HFF-Myc (cell line): ENCODE measurements at places on chromosomes 3 and 15.

- DNase-seq, result no peak
These were observed 169.9 kb upstream of the TSC22D2 start for GRCh38 chr3:150238048-150238802.

GRCh38 chr3:153079386-153079785 is 82.6 kb upstream of the RAP2B start:
- no peak for DNase-seq

- DNase-seq, result no peak
These were observed 447 bp upstream of the SHQ1 start for GRCh38 chr3:72848703-72849081.

GRCh38 chr3:23709987-23710386 is 95.8 kb upstream of the UBE2E1 start:
- DNase-seq, result no peak

DNA sequence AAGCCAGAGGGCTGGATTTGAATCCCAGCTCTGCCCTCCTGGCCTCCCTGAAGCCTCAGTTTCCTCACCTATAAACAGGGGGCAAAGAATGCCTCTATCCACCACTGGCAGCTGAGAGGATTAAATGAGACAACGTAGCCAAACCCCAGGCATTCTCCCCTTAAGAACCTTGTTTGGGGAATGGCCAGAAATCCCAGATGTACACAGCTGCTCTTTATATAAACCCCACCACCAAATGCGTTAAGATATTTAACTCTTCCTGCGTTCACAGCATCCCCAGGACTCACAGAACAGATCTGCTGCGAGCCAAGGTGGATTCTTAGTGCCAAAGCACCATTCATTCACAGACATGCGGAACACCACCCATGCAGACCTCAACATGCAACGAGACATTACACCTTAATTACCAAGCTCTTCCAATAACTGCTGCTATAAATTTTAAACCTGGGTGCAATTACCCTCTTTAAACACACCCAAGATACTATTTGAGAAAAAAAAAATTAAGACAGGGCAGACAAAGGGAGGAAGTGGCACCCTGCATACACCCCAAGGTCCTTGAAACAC is 5.2 kb downstream of the TLE3 start:
- DNase-seq, result no peak

DNA sequence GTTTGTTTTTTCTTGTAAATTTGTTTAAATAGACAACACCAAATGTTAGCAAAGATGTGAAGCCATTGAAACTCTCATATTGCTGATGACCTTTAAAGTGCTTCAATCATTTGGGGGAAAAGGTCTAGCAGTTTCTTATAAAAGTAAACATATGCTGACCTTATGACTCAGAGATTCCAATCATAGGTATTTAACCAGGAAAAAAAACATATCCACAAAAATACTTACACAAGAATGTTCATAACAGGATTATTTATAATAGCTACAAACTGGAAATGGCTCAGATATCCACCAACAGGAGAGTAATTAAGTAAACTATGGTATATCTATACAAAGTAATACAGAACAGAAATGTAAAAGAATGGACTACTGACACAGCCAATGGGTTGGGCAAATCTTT is 27.1 kb upstream of the RORA start:
- DNase-seq, result no peak

GRCh38 chr15:40906991-40907802 is 12.9 kb downstream of the VPS18 start:
- DNase-seq, result no peak

GRCh38 chr15:66846031-66846430 is 144.0 kb downstream of the SMAD6 start:
- no peak for DNase-seq

DNA sequence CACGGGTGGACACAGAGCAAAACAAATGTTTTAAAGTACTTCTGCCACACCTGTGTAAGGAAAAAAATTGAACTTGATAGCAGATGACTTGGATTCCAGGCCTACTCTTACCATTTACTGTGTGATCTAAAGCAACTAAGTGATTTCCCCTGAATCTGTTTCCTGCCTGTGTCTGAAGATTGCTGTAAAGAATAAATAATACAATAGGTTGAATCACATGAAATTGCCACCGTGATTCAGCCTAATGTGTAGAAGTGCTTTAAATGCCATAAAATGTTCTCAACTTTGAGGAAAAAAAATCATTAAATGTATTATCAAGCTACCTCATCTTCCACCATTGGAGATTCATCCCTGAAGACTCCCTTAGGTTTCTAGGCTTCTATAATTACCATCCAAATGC is 27.6 kb upstream of the NUDT16 start:
- DNase-seq, result no peak

GRCh38 chr3:70951316-70951715 is 632.2 kb downstream of the FOXP1 start:
- peak; percentile 9 for DNase-seq

DNA sequence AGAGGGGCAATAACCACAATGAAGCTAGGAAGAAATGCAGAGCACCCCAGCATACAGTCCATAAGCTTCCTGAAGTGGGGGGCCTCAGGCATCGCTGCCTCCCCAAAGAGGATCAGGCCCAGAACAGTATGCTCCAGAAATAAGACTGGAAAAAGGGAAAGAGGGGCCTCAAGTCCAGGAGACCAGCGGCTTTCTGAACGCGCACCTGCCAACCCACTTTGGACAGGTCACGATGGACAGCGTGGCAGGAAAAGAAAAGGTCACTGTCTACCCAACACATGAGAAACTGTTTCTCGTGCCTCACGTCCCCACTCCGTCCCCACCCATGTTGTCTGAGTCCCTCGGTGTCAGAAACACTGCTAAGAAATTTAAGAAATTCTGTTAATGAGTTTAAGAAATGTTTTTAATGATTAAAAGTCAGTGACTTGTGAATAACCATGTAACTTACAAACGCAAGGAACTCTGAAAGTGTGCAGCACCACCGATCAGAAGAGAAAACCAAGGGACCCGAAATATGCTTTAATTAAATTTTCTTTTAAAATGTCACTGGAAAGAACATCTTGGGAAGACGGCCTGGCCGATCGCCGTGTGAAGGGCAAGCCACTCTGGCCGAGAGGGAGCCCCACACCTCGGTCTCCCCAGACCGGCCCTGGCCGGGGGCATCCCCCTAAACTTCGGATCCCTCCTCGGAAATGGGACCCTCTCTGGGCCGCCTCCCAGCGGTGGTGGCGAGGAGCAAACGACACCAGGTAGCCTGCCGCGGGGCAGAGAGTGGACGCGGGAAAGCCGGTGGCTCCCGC is 1.7 kb upstream of the PPARG start:
- DNase-seq, result no peak

DNA sequence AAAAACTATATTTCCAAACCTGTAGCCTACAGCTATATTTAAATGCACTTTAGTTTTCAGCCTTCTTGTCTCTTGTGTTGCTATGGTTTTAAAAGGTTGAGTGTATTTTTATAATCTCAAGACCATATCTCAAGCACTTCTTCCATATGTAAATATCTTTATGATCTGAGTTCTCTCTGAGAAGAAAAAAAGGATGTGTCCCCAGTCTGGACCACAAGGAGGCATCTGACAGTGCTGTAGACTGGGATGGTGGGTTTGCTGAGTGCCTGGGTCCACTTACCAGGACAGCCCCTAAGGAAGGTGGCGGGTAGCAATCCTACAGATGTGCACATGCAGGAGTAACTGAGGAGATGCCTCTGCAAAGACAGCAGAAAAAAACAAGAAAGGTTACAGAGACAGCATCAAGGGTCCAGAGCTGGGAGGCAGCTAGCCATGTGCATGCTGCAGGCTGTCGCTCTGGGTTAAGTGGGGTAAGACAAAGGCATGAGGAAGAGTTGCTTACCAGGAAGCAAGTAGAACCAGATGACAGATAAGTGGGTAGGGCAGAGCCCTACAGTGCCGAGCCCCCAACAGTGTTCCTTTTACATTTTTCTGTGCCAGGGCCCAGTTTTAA is 70.6 kb upstream of the SNRK start:
- no peak for DNase-seq

DNA sequence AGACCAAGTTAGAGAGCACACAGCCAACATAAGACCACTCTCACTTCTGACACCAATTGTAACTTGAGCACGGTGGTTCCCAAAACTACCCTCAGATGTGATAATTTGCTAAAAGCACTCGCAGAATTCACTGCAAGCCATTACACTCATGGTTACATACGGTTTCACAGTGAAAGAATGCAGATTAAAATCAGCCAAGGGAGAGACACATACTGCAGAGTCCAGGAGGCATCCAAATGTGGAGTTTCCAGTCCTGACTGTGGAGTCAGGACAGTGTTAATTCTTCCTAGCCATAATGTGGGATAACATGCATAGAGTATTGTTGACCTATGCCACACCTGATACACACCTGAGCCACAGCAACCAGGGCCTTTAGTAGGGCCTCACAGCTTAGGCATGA is 956.4 kb downstream of the NTRK3 start:
- DNase-seq, result no peak

GRCh38 chr3:13658681-13659080 is 109.8 kb downstream of the FBLN2 start:
- DNase-seq, result no peak

GRCh38 chr3:100210772-100211135 is 50.0 kb upstream of the TBC1D23 start:
- peak; percentile 94 for DNase-seq

GRCh38 chr15:91186904-91187656 is 87.0 kb downstream of the SV2B start:
- DNase-seq, result peak; percentile 2

DNA sequence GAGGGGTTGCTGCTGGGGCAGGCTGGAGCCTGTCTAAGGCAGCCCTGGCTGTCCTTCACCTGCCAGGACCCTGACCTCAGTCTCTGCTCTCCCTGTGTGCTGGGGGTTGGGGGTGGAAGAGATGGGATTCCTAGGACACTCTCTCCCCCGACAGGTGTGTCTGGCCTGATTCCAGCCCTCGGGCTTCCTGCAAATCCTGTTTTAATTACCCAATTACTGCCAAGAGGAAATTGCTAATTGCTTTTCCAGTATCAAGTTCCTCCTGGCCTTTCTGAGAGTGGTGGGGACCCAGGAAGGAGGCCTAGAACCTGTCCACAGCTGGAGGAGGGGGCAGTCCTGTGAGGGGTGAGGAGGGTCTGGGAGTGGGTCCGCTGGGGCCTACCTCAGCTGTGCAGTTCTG is 15.8 kb downstream of the PLXNA1 start:
- DNase-seq, result no peak

- DNase-seq, result no peak
These were observed 22.3 kb upstream of the MUSTN1 start for GRCh38 chr3:52857133-52857532.

DNA sequence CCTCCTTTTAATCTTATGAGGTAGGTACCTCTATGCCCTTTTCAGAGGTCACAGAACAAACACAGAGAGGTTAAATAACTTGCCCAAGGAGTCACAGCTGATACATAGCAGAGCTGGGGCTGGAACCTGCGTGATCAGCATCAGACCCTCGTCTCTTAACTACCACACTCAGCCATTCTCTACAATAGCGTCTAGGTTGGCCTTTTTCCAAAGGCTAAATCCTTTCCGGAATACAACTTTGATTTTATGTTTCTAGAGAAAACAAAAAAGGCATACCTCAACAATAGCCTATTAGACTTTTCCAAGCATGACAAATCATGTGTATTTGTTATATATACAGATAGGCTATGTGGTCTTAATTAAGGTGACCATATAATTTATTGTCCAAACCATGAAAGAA is 187.2 kb downstream of the RORA start:
- no peak for DNase-seq

DNA sequence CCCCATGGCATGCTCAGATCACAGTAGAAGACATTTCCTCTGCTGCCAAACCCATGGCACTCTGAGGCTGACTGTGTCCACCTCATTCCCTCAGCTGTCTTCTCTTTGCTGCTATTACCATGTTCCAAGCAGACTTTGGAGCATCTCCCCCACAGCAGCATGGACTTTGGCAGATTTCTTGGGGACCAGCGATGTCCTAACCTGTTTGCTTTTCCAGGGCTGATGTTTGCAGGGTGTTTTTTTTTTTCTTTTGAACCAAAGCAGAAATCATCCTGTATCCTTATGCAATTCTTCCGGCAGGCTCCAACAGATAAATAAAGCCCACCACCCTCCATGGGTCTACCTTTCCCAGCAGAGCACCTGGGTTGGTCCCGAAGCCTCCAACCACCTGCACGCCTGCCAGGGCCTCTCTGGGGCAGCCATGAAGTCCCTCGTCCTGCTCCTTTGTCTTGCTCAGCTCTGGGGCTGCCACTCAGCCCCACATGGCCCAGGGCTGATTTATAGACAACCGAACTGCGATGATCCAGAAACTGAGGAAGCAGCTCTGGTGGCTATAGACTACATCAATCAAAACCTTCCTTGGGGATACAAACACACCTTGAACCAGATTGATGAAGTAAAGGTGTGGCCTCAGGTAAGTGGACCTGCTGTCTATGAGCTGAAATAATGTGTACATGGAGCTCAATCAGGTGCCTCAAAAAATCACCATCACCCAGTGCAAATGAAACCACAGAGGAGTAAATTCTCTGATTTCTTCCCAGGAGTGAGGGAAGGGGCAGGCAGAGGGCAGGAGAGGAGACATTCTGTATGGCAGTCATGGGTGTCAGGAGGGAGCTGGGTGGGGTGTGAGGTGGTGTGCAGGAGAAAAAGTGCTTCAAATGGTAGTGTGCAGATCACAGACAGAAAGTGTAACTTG is at the start of gene AHSG:
Gene AHSG, plus strand, starts transcription at position 340 of the 916 bp plus-strand sequence. Its CDS starts 82 bp downstream, at position 422.
- no peak for DNase-seq

DNA sequence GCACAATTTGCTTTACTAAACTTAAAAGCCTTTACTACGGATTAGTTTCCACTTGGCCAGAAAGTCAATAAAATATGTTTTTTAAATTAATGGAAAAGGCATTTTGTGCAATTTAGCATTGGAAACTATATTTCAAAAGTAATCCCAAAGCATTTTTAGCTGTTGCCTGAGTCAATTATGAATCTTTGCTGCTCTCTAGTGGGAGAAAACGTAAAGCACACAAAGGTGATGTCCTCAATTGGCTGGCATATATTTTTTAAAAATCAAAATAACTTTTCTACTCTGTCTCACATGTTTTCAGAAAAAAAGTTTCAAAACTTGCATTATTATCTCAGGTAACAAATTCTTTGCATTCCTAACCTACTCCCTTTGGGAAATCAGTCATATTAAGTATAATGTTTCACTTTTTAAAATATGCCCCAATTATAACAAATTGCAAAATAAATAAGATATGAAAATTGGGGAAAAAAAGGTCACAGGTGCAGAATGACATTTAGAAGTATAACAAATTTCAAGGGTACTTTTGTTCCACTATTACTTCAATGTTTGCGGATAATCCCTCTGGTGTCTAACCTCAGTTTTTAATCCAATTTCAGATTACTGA is 47.2 kb upstream of the TEX55 start:
- DNase-seq, result peak; percentile 6

DNA sequence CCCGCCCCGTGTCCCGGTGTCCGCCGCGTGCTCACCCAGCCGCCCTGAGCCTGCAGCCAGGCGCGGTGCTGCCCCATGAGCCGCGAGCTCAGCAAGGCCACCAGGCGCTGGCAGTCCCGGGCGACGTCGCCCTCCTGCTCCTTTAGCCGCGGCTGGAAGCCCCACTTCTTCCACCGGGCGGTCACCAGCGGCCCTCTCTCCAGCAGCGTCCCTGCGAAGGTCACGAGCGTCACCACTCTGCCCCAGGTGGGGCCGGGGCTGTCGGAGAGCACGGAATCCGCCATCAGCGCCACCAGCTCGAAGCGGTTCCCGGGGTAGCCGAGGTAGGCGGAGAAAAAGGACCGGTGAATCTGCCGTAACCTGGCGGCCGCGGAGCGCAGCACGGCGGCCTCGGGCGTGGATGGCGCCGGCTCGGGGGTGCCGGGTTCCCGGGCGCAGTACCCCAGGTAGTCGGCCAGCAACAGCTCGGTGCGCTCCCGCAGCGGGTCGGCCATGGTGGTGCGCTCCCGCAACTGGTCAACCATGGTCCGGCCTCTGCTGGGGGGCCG is 298 bp downstream of the BCL2L10 start:
- no peak for DNase-seq

GRCh38 chr15:89072277-89072869 is 15.9 kb upstream of the ABHD2 start:
- no peak for DNase-seq
